ENCODE measurements at places on chromosomes 2 and 18.

GRCh38 chr2:214497489-214497888 lies 86.6 kb downstream of the VWC2L start:
- no peak for DNase-seq

GRCh38 chr2:159942146-159942545 lies 120.3 kb downstream of the PLA2R1 start:
- DNase-seq = no peak

DNA sequence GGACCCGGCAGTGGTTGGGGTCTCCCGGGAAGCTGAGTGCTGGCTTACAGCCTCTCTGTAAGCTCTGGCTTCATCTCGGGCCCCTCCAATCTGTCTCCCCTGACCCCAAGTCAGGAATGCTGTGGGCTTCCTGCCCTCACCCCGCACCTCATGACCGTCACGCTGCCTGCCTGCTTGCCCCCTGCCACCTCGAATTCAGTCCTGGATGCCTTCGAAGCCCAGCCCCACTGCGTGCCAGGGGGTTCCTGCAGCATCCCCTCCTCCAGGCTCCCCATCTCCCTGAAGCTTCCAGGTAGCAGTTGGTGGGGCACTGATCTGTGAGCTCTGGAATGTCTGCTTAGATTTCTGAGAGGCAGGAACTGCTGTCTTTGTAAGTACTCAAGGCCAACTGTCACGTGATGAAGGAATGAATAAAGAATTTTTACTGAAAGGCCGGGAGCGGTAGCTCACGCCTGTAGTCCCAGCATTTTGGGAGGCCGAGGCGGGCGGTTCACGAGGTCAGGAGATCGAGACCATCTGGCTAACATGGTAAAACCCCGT lies 6.5 kb downstream of the CLHC1 start:
- peak; percentile 31 for DNase-seq

DNA sequence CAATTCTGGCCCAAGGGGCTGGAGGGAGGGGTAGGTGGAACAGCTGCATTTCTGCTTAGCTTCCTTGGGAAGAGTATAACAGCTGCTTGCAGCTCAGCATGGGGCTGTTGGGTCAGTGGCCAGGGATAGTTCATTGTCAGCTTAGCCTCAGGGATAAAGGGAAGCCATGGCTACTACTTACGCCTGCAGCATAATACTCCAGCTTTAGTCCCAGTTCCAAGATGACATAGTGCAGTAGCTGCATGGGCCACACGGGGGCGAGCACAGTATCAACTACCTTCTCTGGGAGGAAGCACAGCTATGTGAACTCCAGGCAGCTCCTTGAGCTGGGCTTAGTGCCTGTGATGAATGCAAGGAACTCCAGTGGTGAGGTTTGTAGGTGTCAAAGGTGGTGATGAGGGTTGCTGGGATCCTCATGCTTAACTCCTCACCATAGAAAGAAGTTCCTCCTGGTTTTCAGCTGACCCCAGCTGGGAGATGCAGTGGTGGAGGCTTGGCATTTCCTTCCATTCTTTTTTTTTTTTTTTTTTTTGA lies 35.4 kb upstream of the RHOB start:
- DNase-seq = no peak

- no peak for DNase-seq
These were observed 95.9 kb upstream of the LCLAT1 start for GRCh38 chr2:30351116-30351515.

- DNase-seq = no peak
These were observed 227.9 kb upstream of the SIX2 start for GRCh38 chr2:45237128-45237527.

GRCh38 chr18:39721712-39722111 lies 2156.1 kb upstream of the CELF4 start:
- DNase-seq = no peak

- peak; percentile 95 for DNase-seq
These were observed 266.5 kb downstream of the TCF4 start for GRCh38 chr18:55321265-55322177.

- peak; percentile 72 for DNase-seq
These were observed 43.7 kb downstream of the TWIST2 start for GRCh38 chr2:238891457-238892203.

DNA sequence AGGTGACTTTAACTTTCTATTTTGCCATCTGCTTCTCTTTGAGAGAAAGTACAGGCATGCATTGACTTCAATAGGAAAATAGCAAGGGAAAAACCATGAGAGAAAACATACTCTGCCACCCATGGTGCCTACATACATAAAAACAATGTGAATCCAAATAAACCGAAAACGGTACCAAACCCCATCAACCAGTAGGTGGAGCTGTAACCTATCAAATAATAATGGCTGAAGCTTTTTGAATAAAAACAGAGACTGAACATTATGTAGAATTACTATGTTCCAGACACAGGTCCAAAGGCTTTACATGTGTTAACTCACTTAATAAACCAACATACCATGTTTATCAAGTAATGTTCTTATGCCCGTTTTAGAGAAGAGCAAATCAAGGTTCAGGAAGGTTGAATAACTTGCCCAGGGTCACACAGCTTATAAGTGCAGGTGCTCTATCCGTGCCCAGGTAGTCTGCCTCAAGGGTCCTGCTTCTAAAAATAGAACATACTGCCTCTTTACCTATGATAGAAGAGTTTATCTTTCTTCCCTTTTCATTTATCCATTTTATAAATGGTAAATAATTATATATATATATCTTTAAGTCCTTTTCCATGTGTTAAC lies 293.9 kb upstream of the SYT4 start:
- DNase-seq = no peak

GRCh38 chr2:121133551-121134319 lies 151.3 kb downstream of the TFCP2L1 start:
- no peak for DNase-seq

DNA sequence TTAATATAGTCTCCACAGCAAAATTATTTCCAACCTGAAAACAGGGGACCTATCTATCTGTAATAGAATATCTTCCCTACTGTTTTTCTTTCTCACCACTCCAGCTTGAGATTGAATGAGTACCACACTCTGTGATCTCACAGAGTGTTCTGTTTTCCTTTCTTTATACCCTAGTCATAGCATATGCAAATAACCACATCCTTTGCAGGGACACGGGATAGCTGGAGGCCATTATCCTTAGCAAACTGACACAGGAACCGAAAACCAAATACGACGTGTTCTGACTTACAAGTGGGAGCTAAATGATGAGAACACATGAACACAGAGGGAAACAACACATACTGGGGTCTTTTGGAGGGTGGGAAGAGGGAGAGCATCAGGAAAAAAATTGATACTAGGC lies 224.7 kb downstream of the SLC8A1 start:
- no peak for DNase-seq

GRCh38 chr2:137194111-137194510 lies 428.8 kb downstream of the THSD7B start:
- no peak for DNase-seq

DNA sequence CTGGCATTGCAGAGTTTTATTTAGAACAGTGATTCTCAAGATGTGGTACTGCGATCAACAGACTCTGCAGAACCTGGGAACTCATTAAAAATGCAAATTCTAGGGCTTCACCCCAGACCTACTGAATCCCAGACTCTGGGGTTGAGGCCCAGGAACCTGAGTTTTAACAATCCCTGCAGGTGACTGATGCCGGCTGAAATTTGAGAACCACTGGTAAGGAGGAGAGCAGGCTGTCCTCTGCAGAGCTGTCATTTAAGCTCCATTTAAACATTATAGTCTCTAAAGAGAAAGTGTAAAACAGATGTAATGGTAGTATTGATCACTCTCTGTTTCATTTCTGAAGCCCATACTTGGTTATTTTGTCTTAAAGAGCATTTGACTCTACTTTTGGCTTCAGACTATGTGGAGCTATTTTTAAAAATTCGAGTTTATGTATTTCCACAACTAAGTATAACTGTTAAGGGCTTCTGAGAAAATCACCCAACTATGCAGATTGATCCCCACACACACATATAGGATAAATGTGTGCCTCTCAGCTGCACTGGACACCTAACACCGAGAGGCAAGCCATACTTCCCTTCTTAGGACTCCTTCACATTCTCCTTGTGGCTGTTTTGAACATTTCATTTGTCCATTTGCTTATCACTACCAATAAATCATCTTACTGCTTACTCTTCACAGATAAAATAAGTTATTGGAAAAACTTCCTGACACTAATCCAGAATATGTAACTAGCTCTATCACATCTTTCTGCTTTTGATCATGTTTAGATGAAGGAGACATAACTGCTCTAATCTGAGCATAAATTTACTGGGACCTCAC lies 487.5 kb downstream of the DLGAP1 start:
- no peak for DNase-seq

- DNase-seq = no peak
These were observed 434 bp upstream of the DUSP19 start for GRCh38 chr2:183078163-183078463.

DNA sequence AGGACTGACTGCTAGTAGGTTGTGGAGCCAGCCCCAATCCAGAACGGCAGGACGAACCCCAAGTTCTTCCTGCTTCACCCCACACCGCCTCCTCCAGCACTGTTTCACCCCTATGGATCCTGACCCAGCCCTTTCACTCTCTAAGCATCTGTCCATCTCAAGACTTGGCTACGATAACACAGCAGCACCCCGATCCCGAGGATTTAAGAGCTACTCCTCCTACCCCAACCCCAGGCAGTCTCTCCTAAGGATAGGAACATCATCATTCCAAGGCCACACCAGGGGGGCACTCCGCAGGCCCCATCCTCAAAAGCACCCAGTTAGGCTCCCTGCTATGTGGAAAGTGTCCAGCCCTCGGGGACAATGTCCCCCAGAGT lies 645 bp downstream of the KCTD18 start:
- no peak for DNase-seq

GRCh38 chr2:179768765-179769164 lies 92.6 kb downstream of the ZNF385B start:
- DNase-seq = no peak

DNA sequence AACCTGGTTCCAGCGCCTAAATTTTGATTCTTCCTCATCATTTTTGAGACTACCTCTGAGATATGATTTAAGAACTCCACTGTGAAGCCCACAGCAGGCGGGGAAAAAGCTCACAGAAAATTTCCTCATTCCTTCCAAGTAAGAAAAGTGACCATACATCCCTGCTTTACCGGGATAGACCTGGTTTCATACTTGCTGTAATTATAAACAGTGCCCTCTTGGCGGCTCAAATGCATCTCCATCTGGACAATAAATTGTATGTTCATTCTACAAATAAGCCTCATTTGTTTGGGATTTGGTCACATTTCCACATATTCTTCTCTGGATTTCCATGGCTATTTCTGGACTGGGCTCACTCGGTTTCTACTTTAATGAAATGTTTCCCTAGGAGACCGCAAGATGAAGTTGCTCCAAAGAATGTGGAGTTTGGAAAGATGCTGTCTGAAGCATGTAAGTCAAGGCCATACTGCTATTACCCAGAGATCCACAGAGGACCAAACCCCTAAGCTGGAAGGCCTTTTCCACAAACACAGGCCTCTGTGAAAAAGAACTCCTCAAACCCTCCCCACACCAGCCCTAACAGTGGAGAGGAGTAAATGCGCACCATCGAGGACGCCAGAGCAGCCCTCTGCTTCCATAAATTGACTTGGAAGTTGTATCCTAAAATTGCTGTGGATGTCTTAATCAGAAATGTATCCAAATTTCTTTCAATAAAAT lies 13.9 kb downstream of the STAT1 start:
- DNase-seq = no peak

All from upper lobe of left lung (tissue), 6 donors.